ENCODE measurements at places on chromosomes 6 and 20.

DNA sequence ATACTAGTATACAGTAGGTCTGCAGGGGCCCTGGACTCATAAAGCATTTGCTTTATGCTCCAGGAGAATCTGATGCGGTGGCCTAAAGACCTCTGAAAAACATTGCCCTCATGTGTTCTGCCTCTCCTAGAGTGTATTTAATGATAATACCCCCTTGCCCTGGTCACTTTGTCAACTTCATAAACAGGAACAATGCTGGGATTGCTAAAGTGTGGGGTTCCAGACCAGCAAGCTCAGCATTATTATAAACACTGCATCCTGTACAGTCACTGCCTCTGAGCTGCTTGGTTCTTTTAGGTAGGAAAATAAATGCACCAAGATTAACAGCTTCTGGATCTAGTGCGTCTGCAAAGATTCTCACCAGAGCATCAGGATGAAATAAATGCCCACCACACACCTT is 12.2 kb downstream of the TREM1 start:
- DNase-seq = no peak

- DNase-seq = no peak
Measured at GRCh38 chr6:142824426-142824825, 120.5 kb downstream of the HIVEP2 start.

GRCh38 chr20:64042054-64042781 is 6.2 kb downstream of the C20orf204 start:
- DNase-seq = no peak

DNA sequence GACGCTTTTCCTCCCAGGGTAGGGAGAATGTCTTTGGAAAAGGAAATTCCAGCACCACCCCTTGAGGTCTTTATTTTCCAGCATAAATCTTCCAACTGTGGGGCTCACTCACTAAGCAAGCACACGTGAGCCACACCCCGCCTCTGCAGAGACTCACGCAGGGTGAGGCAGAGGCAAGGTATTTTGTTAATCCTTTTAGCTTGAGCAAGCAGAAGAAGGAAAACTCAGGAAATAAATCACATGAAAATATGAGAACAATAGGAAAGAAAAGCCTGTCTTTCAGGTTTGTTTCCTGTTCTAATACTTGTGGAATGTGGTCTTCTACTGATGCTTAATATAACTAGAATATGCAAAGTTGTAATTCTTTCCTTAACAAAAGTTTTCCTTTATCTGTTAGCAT is 4.1 kb upstream of the PHACTR2 start:
- no peak for DNase-seq

DNA sequence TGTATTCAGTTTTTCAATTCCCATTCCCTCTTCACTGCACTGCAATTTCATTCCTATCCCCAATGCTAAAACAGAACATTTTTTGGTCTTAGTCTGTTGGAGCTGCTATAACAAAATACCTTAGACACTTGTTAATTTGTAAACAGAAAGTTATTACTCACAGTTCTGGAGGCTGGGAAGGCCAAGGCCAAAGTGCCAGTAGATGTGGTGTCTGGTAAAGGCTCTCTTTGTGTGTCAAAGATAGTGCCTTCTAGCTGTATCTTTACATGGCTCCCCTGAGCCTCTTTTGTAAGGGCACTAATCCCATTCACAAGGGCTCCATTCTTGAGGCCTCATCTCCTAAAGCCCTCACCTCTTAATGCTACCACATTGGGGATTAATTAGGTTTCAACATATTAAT is 40.0 kb downstream of the PHIP start:
- DNase-seq = no peak

- no peak for DNase-seq
Measured at GRCh38 chr20:48819821-48820648, 7.8 kb downstream of the PREX1 start.

- DNase-seq = no peak
Measured at GRCh38 chr6:90203672-90204071, 93.0 kb downstream of the BACH2 start.

DNA sequence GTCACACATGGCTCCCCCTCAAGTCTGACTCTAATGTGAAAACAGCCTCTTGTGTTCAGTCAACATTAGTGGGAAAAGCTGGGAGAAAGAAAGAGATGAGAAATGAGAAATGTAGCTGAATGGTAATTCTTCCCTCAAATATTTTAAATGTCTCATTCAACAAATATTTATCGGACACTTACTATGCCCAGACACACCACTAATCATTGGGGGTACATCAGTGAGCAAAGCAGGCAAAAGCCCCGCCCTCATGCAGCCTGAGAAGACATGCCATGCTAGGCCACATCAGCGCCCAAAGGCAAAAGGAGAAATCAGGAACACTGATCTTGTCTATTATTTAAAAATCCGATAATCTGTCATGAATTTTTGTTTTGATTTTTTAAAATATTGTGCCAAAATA is 89.9 kb upstream of the ASF1A start:
- DNase-seq = no peak

GRCh38 chr6:24595910-24596525 is 50.0 kb downstream of the KIAA0319 start:
- DNase-seq = no peak

GRCh38 chr20:62598761-62599194 is 43.5 kb upstream of the SLCO4A1 start:
- DNase-seq = no peak

DNA sequence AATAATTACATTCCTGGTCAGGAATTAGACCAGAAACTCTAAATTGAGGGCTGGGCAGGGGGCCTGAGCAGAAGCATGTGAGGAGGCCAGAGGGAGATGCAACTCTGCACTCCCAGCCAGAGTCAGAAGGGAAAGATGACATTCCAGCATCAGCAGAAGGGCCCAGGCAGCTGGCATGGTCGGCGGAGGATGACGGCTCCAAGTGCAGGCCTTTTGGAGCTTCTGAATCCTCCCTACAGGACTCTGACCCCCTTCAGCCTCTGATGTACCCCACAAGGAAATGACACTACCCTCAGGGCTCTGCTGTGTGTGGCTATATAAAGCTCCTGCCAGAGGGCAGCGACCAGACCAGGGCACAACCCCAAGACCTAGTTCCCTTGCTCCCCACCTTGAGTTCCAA is 1.9 kb downstream of the LRFN2 start:
- no peak for DNase-seq

DNA sequence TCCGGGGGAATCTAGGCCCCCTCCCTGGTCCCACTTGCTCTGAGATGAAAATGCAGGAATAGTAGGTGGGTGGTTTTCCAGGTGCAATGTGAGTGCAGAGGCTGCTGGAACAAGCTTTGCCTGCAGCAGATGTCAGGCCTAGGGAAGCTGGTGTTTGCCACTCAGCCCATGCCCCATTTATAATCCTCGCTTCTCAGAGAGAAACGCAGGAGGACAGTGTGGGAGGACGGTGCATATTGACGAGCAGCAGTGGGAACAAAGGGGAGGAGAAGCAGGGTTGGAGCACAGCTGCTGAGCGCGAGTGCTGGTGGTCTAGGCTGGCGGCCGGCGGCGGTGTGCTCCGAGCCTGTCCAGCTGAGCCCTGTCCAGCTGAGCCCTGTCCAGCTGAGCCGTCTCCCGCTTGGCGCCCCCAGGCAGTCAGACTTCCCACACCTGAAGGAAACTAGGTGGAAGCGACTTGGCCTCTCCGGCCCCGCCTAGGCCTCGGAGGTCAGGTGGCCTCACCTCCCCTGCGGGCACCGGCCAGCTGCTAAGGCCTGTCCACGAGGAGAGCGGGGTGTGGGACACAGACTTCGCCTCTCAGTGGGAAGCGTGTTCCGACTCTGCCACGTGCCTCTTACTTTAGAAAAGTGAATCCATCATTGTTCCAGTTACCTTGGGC is 49.7 kb upstream of the FRMD1 start:
- DNase-seq = no peak

GRCh38 chr6:140586426-140587061 is 1212.1 kb upstream of the CITED2 start:
- no peak for DNase-seq

DNA sequence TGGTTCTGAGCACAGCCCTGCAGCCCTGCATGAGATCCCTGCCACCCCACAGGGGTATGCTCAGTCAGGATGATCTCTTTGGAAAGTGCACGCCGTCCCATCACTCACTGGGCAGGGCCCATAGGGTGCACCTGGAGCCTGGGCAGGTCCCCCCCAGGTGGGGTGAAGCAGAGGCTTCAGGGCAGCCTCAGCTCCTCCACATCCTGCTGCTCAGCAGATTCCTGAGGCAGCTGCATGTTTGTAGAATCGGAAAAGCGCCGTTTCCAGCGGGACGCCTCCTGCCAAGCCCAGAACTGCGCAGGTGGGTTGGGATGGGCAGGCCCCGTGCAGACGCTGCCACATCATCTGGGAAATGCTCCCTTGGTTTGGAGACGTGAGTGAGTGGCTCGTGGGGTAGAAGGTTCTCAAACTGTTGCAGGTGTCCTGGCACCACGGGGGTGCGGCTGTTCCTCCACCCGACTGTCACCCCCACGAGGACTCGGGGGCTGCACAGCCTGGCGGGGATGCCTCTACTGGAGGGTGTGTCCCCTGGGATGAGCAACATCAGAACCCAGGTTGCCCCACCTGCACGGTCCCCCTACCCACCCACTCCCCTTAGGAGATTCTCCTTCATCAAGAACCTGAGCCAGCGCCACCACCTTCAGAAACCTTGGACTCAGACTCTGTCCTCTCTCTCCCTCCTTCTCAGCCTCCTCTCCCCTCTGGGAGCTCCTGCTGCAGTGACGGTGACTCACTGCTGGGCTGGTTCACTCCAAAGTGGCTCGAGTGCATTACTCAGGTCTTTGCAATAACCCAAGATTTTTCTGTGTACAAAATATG is 334.1 kb downstream of the TAF4 start:
- DNase-seq = no peak

DNA sequence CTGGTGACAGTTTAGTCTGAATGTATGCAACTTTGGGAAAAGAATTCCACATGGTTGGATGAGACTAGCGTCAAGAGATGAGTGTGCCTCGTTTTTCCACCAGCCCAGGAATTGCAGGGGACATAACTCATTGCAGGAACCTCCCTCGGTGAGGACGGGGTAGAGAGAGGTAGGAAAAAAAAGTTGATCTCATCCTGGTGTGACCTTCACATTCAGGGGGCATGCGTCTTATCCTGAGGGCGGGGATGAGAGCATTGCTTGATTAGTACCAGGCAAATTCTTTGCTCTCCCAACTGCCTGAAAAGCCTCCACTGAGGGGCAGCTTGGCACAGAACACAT is 11.8 kb downstream of the TLDC2 start:
- no peak for DNase-seq

- DNase-seq = no peak
Measured at GRCh38 chr6:127352524-127352923, 9.1 kb upstream of the ECHDC1 start.

DNA sequence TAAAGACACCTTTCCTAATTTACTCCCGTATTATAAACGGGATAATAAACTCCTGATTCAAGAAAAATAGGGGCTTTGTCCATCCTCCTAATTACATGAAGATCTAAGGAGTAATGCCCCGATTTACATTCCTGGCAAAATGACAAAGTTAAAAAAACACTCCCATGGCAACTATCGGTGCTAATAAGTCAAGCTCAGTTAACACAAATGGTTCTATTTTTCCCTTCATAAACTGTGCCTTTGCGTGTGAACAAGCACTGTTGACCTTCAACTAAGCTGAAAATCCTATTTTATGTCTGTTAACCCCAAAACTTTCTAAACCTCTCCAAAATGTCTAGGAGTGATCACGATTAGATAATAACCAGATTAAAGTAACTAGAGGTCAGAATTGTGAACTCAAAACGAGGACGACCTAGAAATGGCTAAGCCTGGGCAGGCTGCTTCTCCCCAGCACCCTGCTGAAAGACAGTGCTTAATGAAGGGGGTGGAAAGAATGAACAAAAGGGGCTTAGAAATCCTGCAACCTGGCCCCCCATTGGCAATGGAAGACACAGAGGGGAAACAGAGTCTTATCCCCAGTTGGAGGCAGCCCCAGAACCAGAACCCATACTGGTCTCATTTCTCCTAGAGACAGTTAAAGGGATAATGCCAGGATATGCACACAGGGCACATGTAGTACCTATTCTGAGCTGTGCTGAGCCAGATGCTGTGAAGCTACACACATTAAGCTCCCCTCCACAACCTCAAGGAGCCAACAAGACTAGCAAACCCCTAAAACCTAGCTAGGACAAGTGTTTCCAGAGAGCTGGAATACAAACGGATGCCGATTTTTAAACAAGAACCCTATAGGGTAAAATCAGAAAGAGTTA is 23.0 kb downstream of the SLC23A2 start:
- DNase-seq = no peak

- no peak for DNase-seq
Measured at GRCh38 chr6:82363428-82364086, at the start of gene TPBG. Gene TPBG (plus strand): TSS chr6:82363817. CDS start chr6:82364962, 1,145 bp downstream.

DNA sequence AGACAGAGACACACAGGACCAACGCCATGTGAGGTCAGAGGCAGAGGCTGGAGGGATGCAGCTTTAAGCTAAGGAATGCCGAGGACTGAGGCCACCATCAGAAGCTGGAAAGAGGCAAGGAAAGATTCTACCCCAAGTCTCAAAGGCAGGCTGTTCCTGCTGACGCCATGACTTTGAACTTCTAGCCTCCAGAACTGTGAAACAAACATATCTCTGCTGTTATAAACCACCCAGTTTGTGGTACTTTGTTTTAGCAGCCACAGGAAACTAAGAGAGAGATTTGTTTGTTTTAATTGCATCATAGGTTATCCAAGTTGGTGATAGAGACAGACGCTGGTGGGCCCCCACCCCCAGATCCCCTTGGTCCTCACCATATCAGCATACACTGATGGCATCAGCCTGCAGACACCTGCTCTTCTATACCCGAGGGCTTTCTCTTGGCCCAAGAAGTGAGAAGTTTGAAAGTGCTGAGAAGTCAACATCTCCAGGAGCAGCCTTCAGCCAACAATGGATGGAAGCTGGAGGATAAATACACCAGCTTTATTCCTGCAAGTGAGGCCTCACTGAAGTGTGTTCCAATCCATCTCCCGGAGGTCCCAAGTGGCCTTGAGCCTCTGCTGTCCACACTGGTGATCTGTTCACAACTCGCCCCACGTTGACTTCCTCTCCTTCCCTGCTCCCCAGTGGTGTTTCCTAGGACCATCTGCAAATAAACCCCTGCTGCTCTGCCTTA is 154.7 kb downstream of the BTBD3 start:
- DNase-seq = no peak

GRCh38 chr6:110953633-110954303 is 4.7 kb upstream of the GTF3C6 start:
- DNase-seq = no peak

DNA sequence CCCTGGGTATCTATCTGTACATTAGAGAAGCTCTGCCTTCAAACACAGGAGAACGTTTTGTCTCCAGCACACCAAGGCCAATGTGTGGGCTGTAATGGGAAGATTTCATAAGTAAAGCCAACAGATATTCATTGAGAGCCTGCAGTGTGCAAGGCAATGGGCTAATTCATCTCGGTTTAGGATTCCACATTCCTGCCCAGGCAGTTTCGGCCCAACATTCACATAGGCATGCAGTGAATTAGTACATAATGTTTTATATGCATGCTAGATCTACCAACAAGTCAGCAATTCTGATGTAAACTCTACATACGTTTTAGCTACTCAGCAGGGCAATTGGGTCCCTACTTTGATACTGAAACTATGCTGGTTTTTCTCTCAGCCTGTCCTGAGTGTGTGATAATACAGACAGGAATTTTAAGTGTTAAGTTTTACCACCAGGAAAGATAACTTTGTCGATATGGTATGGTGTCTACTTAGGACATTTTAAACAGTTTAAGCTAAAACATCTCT is 46.9 kb upstream of the NAA20 start:
- DNase-seq = no peak
